ENCODE measurements at places on chromosomes 16 and 17.

GRCh38 chr16:85536073-85536410 is 77.1 kb upstream of the GSE1 start:
- DNase-seq, result no peak

DNA sequence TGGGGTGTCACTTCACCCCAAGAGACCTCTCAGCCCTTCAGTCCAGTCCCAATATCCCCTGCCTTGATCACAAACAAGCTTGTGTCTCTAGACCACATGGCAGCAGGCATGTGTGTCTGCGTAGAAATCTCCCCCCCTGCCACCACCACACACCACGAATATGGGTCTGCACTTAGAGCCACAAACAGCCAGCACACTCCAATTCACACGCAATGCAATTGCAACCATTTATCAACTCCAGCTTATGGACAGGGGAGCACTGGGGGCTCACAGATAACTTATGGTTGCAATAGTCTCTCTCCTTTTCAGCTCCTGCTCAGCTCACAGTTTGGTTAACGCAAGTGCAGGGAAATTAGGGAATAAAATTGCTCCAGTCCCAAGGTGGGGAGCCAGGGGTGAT is 2.6 kb downstream of the HOXB9 start:
- DNase-seq, result no peak

GRCh38 chr16:67150047-67150832 is 558 bp downstream of the B3GNT9 start:
- DNase-seq, result no peak

DNA sequence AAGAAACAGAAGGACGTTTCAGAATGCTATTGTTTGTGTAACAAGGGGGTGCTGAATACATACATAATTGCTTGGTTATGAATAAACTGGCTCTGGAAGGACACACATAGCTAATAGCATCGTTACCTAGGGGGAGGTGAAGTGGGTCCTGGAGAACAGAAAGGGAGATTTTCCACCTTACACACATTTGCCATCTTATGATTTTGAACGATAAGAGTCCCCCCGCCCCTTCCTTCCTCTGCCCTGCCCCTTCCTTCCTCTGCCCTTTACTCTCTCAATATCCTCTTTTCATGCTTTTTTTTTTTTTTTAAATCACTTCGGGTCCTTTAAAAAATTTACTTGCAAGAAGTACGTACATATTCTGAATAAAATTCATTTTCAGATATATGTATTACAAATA is 902 bp upstream of the DHRS7B start:
- no peak for DNase-seq

DNA sequence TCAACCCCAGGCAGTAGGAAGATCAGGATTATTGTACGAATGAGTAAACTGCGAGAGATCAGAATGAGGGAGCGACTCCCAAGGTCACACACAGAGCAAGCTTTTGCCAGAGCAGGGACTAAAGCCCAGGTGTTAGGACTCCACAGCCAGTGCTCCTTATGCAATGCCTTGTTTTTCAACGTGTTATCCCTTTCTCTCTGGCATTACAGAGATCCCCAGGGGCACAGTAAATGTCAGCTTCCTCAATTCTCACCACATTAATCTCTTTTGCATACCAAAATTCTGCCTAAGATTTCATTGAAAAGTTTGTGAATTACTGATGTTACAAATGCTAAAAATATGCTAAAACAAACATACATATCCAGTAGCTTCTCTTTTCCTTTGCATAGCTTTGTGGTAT is 68.1 kb upstream of the CES5A start:
- DNase-seq, result no peak

GRCh38 chr17:80137131-80137530 is 9.8 kb downstream of the EIF4A3 start:
- no peak for DNase-seq

GRCh38 chr17:28057731-28058246 is 15.3 kb downstream of the NLK start:
- peak; percentile 66 for DNase-seq

DNA sequence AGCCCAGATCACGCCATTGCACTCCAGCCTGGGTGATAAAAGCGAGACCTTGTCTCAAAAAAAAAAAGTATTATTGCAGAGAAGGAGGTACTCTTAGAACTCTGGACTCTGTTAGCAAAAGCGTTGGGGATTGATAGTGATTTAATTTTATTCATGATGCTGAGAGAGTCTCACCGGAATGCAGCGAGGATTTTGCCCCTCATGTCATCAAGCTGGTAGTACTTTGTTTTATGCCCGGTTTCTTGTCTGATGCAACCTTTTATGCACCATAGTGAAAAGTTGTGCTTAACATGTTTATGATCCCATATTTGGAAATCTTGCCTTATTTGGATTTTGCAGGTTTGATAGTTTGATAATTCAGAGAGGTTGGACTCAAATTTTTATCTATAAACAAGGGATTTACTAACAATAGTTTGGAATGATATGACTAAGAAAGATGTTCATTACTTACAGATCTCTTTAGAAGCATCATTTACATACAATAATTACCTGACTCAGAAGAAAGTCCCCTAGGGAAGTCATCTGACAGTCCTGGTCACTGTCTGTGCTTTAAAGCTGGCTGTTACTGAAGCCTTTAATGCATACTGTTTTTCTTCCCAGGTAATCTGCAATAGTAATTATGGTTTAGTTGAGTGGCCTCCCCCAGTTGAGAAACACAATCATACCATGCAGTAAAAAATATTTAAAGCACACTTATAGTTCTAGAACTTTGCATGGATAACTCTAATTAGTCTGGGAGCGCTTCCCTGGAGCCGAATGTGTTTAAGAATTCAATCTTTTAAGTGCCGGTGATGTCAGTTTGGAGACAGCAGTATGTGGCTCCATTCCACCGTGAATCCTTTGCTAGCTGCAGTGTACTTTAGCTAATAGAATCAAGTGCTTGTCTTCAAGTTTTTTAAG is 120.9 kb downstream of the PRKCA start:
- DNase-seq, result no peak

GRCh38 chr17:67557921-67558320 is 159.8 kb upstream of the NOL11 start:
- DNase-seq, result no peak

- DNase-seq, result no peak
These were observed 17.9 kb downstream of the GOSR2 start for GRCh38 chr17:46940692-46941404.

GRCh38 chr16:3444032-3444388 is 530 bp downstream of the NAA60 start:
- DNase-seq, result no peak

DNA sequence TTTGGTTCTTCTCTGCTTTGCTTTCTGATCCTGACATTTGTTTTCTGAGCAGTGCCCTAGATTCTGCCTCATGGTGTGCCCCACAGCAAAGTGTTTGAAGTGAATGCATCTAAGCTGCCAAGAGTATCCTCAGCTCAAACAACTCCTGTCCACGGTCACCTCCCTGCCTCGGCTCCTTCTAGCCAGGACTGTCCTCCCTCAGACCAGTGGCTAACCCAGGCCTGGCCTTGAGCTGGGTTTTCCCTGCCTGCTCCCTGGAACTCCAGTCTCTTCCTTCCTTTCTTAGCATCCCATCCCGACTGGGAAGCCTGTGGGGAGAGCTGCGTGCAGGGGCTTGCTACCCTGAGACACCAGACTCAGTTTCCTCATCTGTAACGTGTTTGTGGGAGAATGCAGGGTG is 256.5 kb downstream of the GSG1L start:
- DNase-seq, result no peak

DNA sequence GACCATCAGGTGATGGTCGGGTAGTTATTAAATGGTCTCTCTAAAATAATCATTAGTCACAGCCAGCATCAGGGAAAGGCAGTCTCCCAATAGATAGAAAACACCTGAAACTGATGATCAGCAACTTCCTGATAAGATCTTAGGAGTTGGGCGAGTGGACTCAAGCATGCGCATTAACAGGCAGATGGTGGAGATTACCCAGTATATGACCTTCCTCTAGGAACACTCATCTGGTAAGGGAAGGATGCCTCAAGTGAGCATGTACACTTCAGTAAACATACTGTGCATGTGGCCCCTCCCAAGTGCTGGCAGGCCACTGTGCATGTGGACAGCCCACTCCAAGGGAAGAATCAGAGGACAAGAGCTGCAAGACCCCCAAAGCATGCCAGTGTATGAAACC is 105.9 kb downstream of the ABCC12 start:
- DNase-seq, result no peak

GRCh38 chr16:69166221-69166833 is 20.6 kb upstream of the SNTB2 start:
- peak; percentile 13 for DNase-seq

GRCh38 chr17:21201298-21201595 is 12.7 kb downstream of the TMEM11 start:
- DNase-seq, result no peak

GRCh38 chr16:56190677-56191155 is 573 bp upstream of the GNAO1 start:
- DNase-seq, result peak; percentile 3

GRCh38 chr16:19128454-19129200 is 14.9 kb downstream of the ITPRIPL2 start:
- DNase-seq, result no peak

DNA sequence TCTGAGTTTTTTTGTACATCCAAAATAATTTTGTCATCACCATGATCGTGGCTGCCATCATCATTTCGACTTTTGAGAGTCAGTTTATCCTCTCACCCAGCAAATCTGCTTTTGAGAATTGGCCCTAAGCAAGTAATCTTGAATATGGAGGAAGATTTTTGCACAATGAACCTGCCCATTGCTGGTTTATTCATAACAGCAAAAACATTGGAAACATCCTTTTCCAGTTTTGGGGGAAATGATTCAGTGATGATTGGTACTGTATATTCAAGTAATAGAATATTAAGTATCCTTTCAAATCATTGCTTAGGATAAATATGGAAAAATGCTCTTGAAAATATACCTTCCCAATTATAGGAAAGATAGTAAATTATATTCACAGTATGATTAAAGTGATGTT is 53.1 kb downstream of the PRKCA start:
- DNase-seq, result no peak

DNA sequence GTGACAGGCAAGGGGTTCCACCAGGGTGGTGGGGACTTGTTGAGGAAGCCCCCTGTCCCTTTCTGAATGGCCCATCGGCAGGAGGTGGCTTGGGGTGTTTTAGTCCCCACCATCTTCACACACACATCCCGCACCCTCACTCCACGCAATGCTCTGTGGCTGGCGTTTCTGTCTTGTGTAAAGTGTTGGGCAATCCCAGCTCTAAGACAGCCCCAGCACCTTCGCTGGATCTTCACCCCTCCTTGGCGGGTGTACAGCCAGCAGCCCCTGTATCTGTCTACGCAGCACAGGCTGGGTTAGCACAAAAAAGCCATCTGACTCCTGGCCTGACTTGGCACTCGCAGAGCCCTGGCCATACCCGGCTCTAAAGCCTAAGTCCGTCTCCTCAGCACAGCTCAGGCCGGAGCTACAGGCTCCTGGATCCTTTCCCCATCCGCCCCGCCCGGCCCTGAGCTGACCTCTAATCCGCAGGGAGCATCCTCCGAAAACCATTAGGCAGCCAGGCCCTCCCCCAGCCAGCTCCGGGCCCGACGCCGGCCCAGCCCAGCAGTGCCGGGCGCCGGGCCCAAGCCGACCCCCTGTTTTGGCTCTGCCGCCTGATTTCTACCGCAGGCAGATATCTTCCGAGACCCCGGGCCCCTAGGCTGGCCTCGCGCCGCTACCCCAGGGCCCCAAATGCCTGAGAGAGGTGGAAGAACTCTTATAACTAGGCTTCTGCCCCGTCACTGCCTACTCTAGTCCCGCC is 42.4 kb upstream of the TAC4 start:
- no peak for DNase-seq

DNA sequence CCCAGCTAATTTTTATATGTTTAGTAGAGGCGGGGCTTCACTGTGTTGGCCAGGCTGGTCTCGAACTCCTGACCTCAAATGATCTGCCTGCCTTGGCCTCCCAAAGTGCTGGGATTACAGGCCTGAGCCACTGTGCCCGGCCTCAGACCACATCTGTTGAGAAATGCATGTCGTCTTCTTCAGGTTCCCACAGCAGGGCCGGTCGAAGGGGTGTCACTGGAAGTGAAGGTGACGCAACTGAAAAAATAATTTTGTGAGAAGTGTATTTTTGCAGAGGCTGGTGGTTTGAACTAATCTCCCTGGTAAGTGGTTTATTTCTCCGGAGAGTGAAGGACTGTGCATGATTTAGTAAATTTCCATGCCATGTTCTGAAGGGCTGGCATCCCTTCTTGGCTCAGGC is 33.4 kb upstream of the IL34 start:
- no peak for DNase-seq

DNA sequence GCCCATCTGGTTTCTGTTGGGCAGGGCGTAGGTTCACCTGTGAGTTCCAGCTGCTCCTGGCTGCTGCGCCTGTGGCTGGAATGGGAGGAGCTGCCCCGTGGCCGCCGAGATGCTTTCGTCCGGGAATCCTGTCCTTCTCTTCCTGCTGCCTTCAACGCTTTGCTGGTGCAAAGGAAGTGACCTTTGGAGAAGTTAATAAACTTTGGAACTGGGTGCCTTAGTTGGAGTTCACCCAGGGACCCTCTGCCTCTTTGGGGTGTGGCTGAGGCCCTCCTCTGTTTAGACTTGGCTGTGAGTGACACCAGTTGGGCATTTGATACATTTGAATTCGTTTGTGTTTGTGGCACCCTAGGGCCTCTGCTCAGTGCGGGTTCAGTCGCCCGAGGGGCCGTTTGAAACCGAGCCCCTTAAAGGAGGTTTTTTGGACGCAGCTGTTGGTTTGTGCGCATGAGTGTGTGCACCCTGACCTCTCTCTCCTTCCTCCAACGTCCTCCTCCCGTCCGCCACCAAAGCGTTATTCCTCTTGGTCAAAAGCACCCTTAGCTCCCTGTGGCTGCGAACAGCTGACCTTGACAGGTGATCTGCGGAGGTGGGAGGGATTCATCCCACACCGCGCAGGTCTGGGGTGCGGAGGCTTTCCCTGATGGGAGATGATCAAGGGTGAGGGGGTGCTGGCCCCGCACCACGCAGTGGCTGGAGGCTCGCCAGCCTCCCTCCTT is 9.0 kb upstream of the SECTM1 start:
- DNase-seq, result no peak

DNA sequence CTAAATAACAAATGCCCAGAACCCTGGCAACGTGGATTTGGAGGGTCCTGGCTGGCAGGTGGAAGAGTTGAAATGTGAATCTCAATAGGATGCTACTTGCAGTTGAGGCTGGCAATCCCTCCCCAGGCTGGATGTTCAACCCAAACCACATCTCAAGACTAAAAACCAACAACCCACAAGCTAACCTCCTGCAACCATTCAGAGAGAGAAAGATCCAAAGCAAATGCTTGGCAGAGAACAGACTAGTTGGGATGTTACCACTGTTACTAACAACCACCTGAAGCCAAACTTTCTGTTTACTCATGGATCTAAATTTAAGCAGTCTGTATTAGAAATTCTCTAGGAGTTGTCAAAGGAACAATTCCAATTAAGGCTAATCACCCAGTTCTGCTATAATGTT is 27.9 kb downstream of the SMG6 start:
- no peak for DNase-seq
